ENCODE measurements at places on chromosomes 2 and 18.

DNA sequence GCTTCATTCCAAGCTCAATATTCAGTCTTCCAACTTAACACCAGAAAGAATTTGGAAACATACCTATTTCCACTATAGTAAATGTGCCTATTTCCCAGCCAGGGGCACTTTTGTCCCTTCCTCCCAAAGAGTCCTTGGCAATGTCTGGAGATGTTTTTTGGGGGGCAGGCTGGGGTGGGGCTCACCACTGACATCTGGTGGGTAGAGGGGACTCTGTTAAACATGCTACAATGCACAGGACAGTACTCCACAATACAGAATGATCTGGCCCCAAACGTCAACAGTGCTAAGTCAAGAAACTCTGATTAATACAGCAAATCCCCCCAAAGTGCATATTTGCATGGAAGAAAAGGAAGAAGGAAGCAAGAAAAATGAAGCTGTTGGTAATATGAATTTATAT, 61.7 kb downstream of the SMIM21 start:
- no peak for DNase-seq

DNA sequence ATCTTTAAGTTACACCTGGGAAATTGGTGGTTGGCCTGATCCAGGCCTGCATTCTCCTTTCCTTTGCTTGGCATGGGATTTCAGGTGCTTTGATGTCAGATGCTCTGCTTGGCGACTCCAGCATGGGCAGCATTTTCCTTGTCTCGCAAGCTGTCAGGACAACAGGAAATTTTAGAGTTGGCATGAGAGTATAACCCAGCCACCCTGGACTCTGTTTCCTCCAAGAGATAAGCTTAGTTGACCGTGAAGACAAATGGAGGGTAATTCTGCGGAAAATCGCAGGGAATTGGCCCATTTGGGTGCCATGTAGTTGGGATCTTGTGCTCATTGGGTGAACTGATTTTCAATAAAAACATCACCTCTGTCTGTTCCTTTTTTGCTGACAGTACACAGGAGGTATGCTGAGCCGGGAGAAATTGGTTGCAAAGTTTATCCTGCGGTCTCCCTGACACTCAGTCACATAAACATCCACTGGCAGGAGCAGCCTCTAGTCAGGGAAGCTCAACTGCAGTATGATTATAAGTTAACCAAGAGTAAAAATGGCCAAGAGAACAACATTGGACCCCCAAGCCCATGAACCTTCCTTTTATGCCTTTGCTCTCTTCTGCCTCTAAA, 409.9 kb downstream of the SETBP1 start:
- no peak for DNase-seq

- no peak for DNase-seq
These were observed 77.0 kb downstream of the EDAR start for GRCh38 chr2:108911807-108912628.

DNA sequence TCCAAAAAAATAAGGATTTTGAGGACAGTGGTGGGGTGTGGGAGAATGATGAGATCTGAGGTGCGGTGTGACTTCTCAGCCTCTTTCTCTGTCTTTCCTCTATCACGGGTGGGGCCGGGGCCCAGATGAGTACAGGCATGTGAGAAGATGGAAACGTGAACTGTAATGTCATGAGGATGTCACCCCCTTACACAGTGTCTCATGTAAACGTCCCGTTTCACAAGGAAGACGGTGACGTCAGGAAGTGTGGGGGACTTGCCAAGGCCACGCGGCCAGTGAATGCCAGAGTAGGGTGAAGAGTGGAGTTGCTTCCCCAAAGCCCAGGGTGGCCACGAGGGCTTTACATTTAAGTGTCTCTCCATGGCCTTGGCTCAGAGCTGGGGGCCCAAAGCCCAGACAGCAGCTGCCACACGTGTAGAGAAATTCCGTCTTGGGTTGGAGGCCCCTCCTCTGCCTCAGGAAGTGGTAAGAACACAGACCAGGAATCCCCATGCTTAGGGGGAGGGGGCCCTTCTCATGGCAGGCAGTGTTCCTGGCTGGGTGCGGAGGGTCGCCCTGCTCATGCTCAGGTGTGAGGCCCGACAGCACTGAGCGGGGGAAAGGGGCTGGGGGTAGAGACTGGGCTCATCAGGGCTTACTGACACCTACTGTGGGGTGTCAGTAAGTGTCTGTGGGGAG, 80.9 kb upstream of the SMAD7 start:
- DNase-seq: no peak

DNA sequence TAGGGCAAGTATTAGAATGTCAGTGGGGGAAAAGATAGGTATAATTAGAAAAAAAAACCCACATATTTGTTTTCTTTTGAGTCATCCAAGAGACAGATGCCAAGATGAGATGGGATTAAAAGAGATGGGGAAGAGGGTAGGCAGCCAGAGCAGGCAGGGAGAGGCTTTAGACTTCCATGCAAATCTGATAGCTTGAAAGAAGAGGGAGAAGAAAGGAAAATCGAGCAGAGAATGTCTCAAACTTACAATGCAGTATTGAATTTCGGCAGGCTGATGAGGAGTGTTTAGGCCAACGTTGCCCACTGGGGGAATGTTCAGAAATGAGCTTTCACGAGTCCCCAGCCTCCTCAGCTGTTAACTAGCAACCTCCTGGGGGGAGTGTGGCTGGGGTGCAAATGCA, 91.3 kb downstream of the SPATS2L start:
- DNase-seq: no peak

GRCh38 chr2:46656640-46657039, 177.3 kb downstream of the TMEM247 start:
- no peak for DNase-seq

- no peak for DNase-seq
These were observed 15.7 kb downstream of the CRIM1 start for GRCh38 chr2:36371070-36371874.

GRCh38 chr2:47676261-47676926, 106.6 kb upstream of the MSH6 start:
- DNase-seq: no peak

- DNase-seq: no peak
These were observed 95.0 kb upstream of the RIOK3 start for GRCh38 chr18:23357996-23358594.

- DNase-seq: no peak
These were observed 34.0 kb downstream of the ST6GAL2 start for GRCh38 chr2:106851881-106852501.

GRCh38 chr2:133814890-133815289, 246.6 kb upstream of the NCKAP5 start:
- DNase-seq: no peak

DNA sequence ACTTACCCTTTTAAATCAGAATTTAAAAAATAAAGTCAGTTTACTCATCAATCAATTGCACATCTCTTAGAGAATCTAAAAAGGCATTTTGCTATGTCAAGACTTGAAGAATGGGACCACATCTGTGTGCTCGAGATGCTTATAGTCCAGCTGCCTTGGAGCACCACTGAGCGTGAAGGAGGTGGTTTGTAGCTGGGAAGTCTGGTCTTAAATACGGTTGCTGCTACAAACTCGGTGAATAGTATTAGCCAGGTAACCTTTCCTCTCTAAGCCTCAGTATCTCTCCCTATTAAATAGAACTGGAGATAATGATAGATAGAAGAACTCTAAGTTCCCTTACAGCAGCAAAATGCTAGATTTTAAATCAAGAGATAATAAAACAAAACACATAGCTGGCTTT, 289.7 kb downstream of the TRIB2 start:
- no peak for DNase-seq

- DNase-seq: no peak
These were observed 204.9 kb downstream of the ASB1 start for GRCh38 chr2:238631491-238632180.

DNA sequence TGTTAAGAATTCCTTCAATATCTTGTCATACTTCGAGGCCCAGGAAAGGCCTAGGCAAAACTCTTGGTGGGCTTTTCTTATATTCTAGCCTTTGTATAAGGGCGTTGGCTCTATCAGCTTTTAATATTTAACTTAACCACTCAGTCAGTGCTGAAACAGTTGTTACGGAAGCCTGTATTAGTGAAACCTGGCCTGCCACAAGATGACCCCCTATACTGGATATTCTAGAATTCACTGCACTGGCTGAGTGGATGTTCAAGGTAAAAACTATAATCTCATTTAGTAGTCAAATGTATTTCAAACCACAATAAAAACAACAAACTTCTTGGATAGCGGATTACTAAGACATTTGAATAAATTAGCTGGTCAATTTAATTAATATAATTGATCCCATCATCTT, 91.7 kb upstream of the HNMT start:
- DNase-seq: no peak

DNA sequence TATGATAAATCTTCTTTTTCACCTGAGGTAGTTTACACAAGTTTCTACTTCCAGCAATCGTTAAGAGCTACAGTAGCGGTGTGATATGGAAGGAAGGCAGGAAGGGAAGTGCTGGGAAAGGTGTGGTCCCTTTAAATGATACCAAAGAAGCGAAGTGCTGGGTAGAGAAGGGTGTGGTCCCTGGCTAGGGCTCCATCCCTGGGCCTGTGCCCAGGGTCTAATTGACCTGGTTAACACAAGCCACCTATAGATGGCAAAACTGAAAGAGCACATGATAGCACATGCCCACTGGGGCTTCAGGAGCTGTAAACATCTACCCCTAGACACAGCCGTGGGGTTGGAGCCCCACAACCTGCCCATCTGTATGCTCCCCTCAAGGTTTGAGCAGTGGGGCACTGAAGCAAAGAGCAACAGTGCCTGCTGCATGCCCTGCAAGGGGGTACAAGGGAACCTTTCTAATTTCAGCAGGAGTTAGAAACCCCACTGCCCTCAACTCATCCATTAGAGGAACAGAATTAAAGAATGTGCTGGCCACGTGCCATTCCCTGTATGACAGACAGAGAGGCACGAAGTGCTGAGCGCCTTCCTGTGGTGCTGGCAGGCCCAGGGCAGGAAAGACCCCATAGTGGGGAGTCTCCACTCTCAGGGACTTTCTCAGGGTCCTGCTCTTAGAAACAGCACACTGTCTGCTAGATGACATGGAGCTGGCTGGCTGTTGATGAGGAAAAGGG, 153.1 kb upstream of the LMAN1 start:
- no peak for DNase-seq
